ENCODE measurements at places on chromosomes 11 and 22. TPM values are rescaled to one million over a fixed set of nuclear protein-coding genes. Genes with fewer than 3 reads are reported as not detected.
A peak's percentile ranks its signal among the peaks of the same experiment; 100 is the strongest.

DNA sequence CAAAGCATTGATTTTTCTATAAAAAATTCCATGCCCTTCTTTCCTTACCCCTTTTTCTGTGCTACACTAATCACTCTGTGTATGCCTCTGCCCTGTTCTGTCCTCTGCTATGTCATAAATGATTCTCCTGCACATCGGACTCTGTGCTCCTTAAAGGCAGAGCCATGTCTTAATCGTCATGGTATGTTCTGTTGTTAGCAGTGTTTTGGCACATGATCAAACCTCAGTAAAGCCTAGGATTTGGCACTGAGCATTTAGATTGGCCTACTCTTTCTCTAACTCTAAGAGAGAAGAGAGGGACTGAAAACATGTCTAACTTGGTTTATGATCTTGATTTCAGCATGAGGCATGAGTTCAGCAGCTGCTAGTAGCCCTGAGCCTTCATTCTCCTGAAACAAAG, 266.9 kb downstream of the AASDHPPT start:
- no peak overlapping the region for H3K4me3 ChIP-seq
- no peak for DNase-seq
- H3K4me1 ChIP-seq = no peaks in the 10 kb centered on the region
- no peaks in the 10 kb centered on the region for H3K36me3 ChIP-seq
- no peak overlapping the region for H3K27ac ChIP-seq

- H3K4me1 ChIP-seq = no peaks in the 10 kb centered on the region
Observed at GRCh38 chr11:132821014-132821413, 711.3 kb downstream of the OPCML start.

- H3K27ac ChIP-seq = no peak overlapping the region
- H3K27me3 ChIP-seq = no peaks in the 10 kb centered on the region
- no peaks in the 10 kb centered on the region for H3K36me3 ChIP-seq
- H3K4me3 ChIP-seq = no peak overlapping the region
- no peaks in the 10 kb centered on the region for H3K4me1 ChIP-seq
Observed at GRCh38 chr11:132080127-132080526, 709.7 kb downstream of the NTM start.

DNA sequence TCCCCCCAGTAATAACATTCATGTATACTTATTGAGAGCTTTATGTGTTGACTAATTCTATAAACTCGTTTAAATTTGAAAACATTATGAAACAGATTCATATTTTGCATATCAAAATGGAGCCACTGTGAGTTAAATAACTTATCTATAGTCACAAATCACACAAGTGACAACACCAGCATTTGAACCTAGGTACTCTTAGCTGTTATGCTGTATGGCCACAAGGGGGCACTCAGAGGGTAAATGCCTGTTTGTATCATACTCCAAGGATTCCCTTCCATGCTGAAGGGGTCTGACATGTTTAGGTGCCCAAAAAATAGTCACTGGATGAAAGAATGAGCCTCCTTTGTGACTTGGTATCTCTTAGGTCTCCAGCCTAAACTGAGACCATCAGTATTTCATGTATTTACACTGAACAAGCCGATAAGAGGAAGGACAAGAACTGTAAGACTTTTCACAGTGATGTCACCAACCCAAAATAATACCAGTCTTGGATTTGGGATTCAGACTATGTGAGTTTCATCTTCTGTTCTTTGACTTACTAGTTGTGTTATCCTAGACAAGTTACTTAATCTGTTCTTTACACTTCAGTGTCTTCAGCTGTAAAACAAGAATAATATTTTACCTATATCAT, 12.2 kb upstream of the OR52D1 start:
- no peaks in the 10 kb centered on the region for H3K4me1 ChIP-seq
- no peak overlapping the region for H3K27ac ChIP-seq
- H3K27me3 ChIP-seq = peaks cover 3% of the 10 kb centered on the region
- no peak for DNase-seq

- no peaks in the 10 kb centered on the region for H3K27me3 ChIP-seq
- DNase-seq = no peak
- H3K27ac ChIP-seq = no peak overlapping the region
- H3K4me1 ChIP-seq = no peaks in the 10 kb centered on the region
- H3K4me3 ChIP-seq = no peak overlapping the region
- no peaks in the 10 kb centered on the region for H3K36me3 ChIP-seq
Observed at GRCh38 chr22:26367402-26368245, 61.4 kb upstream of the ASPHD2 start.

JHY gene
- total RNA-seq = 5.4 TPM

GRCh38 chr11:114397349-114397982, 2.8 kb downstream of the C11orf71 start:
- H3K36me3 ChIP-seq = no peaks in the 10 kb centered on the region
- no peak overlapping the region for H3K27ac ChIP-seq

NKAPD1 gene
- total RNA-seq = 13.4 TPM

GRCh38 chr22:37088108-37088605, 21.4 kb downstream of the TMPRSS6 start:
- no peak overlapping the region for H3K4me3 ChIP-seq
- H3K27ac ChIP-seq = no peak overlapping the region
- H3K36me3 ChIP-seq = no peaks in the 10 kb centered on the region
- H3K27me3 ChIP-seq = peaks cover 66% of the 10 kb centered on the region

DNA sequence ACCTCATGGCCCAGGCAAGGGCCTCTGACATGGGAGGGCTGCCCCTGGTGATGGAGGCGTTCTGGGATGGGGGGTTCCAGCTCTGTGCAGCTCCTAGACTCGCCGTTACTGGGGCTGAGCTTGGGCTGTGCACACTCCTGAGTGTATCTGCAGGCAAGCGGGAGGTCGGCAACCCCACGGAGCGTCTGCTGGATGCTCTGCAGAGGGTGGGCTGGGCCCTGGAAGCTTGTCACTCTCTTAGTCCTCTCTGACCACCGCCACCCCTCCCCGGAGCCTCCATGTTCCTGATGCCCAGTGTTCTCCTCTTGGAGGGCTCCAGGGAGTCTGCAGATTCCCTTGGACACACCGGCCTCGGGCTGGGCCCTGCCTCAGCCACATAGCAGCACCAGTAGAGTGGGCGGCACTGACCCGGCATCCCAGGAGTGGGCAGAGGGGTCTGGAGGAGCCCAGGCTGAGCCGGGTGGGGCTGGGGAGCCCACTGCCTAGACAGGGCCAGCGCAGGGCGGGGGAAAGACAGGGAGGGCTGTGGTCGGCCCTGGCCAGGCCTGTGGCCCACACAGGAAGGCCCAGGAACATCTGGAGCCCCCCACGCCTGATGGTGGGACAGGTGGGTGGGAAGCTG, 20.6 kb upstream of the MUC5B start:
- no peak overlapping the region for H3K27ac ChIP-seq
- H3K36me3 ChIP-seq = no peaks in the 10 kb centered on the region
- peaks cover 9% of the 10 kb centered on the region for H3K4me1 ChIP-seq
- H3K27me3 ChIP-seq = peaks cover 33% of the 10 kb centered on the region

DNA sequence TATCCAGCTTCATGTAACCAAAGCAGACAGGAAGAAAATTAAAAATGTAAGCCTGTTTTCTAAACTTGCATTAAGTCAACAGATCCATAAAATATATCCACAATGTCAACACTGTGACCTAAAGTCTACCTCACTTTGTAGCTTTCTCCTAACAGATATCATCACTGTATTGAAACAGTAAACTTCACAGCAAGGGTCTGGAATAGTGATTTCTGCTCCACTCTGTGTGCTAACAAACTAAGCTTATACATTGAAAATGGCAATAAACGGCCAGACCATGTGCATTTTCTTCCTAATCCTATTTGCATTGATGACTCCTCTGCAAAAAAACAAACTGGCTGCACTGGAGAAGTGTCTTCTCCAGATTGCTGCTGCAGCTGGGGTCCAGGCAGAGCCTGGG, 26.8 kb downstream of the CADM1 start:
- H3K4me1 ChIP-seq = no peaks in the 10 kb centered on the region
- no peak overlapping the region for H3K4me3 ChIP-seq
- DNase-seq = no peak
- no peak overlapping the region for H3K27ac ChIP-seq
- no peaks in the 10 kb centered on the region for H3K36me3 ChIP-seq

PATE2 gene
- not detected for total RNA-seq

- no peaks in the 10 kb centered on the region for H3K36me3 ChIP-seq
- H3K27me3 ChIP-seq = no peaks in the 10 kb centered on the region
- no peaks in the 10 kb centered on the region for H3K4me1 ChIP-seq
- H3K4me3 ChIP-seq = no peak overlapping the region
- DNase-seq = no peak
Observed at GRCh38 chr11:69554849-69555248, 73.4 kb downstream of the LINC01488 start.

SLC5A4 gene
- total RNA-seq = 0.20 TPM

DNA sequence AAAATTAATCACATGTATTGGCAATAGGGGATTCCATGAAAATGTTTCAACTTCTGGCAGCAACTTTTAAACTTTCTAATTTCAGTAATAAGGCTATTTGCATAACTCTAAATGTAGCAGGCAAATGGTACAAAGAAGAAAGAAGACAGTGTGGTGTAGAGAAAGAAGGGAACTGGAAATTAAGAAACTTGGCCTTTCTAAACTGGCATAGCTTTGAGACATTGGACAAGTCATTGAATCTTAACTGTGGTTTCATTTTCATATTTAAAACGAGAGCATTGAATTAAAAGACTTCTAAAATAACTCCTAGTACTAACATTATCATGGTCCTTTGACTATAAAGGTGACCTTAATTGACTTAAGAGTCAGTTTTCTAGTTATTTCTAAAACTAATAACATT, 125.0 kb downstream of the UVRAG start:
- no peaks in the 10 kb centered on the region for H3K27me3 ChIP-seq
- no peak overlapping the region for H3K4me3 ChIP-seq
- H3K36me3 ChIP-seq = no peaks in the 10 kb centered on the region
- H3K4me1 ChIP-seq = peaks cover 46% of the 10 kb centered on the region
- H3K27ac ChIP-seq = no peak overlapping the region
- DNase-seq = no peak

DNA sequence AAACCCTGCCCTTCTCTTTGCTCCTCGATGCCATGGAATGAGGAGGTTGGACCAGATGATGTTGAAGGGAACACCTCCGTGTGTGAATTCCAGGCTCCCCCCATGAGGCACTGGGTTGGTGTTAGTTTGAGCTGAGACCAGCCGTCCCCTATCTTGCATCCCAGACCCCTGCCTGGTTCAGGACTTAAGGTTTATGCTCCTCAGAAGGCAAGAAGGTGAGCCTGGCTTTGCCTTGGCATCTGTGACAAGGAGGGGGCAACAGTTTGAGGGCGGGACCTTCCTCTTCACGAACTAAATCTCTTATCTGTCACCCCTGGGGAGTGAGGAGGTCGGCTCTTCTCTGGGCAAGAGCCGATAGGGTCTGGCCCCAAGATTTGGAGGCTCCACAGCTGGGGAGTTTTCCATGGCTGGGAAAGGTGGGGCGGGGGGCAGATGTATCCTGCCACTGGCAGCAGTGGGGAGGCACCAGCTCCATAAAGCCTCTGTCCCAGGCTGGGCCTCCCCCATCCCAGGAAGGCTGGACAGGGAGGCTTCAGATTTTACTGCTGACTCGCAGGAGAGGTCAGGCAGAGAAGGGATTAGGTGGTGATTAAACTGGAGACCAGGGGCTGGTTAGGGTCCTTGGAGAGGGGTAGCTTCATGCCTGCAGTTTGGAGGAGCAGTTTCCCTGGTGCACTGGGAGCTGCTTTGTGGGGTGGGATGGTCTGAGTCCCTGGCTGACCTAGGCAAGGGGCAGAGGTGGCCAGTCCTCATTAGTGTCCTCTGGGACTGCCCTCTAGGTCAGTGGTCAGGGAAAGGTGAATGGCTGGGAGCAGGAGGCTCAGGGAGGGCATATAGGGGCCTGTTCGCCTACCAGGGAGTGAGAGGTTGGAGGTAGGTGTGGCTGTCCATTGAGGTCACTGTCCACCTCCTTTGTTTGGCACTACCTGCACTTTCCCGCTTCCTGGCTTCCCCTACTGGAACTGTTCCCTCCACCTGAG, 1.1 kb downstream of the SEC14L2 start:
- DNase-seq = no peak
- peaks cover 29% of the 10 kb centered on the region for H3K4me1 ChIP-seq
- no peak overlapping the region for H3K4me3 ChIP-seq
- no peaks in the 10 kb centered on the region for H3K36me3 ChIP-seq
- peaks cover 39% of the 10 kb centered on the region for H3K27me3 ChIP-seq

- no peaks in the 10 kb centered on the region for H3K27me3 ChIP-seq
- no peak overlapping the region for H3K27ac ChIP-seq
- no peak for DNase-seq
- peaks cover 30% of the 10 kb centered on the region for H3K4me1 ChIP-seq
Observed at GRCh38 chr22:47152938-47153337, 390.5 kb downstream of the TBC1D22A start.

BATF2 gene
- 8.5 TPM for total RNA-seq

- no peak overlapping the region for H3K27ac ChIP-seq
- H3K36me3 ChIP-seq = no peaks in the 10 kb centered on the region
- H3K27me3 ChIP-seq = peaks cover 39% of the 10 kb centered on the region
- peaks cover 34% of the 10 kb centered on the region for H3K4me1 ChIP-seq
- DNase-seq = no peak
- H3K4me3 ChIP-seq = no peak overlapping the region
Observed at GRCh38 chr11:134581121-134581626, 169.1 kb upstream of the B3GAT1 start.

CCDC15 gene
- 1.4 TPM for total RNA-seq

RFPL1 gene
- not detected for total RNA-seq

DNA sequence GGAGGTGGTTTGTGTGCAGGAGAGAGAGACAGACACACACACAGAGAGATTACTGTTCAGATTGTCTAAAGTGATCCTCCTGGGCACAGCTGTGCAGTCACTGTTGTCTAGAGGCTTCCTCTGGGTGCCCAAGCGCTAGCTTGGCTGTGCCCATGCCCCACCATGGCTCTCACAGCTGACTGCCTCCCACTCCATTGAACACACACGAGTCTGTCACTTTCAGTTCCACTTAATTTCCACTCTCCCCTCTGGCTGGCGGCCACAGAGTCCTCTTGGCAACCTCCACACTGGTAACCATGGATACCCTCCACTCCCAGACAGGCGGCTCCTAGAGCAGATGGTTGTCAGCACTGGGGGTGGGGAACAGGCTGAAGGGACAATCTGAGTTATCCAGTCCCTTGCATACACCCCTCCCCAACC, 29.1 kb downstream of the MAP6 start:
- H3K4me1 ChIP-seq = peaks cover 6% of the 10 kb centered on the region
- H3K27ac ChIP-seq = no peak overlapping the region
- no peaks in the 10 kb centered on the region for H3K27me3 ChIP-seq
- H3K36me3 ChIP-seq = no peaks in the 10 kb centered on the region

GRCh38 chr11:15641271-15642045, 526.7 kb downstream of the INSC start:
- no peaks in the 10 kb centered on the region for H3K27me3 ChIP-seq
- no peaks in the 10 kb centered on the region for H3K36me3 ChIP-seq
- no peaks in the 10 kb centered on the region for H3K4me1 ChIP-seq
- no peak overlapping the region for H3K4me3 ChIP-seq
- H3K27ac ChIP-seq = peak overlapping the region; percentile 71

GRCh38 chr11:1071571-1072115, 3.0 kb upstream of the MUC2 start:
- no peak overlapping the region for H3K27ac ChIP-seq
- no peaks in the 10 kb centered on the region for H3K36me3 ChIP-seq

Data from spleen (tissue), 13 donors.